ENCODE measurements at places on chromosomes 5 and 9.

DNA sequence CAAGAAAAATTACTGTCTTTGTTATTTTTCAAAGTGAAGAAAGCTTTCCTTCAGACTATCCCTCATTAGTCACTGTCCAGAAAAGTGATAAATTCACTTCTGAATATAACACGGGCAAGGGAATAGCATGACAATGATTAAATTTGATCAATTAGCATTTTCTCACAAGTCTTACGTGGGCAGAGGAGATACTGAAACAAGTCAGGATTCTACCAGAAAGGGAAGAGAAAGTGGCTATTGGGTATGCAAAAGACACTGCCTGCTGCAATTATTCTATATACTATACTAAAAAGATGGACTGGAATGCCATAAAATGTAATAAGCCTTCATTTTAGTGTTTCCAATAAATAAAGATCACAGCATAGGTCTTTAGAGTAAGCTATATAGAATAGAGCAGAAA lies 7.4 kb downstream of the COX7C start:
- no peak for DNase-seq

DNA sequence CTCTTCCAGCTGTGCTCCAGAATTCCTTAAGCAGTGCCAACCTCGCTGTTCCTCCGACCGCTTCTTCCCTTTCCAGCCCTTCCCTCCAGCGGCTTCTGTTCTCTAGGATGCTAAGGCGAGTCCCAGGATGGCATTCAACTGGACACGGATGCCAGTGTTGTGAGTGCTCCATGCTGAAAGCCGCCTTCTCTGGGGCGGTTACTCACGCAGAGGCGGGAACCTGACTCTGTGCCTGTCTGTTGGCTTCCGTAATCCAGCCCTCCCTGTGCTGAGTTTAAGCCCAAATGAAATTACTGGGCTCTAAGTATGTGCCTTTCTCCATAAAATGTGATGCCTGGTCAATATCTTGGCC lies 20.2 kb downstream of the COL5A1 start:
- no peak for DNase-seq

DNA sequence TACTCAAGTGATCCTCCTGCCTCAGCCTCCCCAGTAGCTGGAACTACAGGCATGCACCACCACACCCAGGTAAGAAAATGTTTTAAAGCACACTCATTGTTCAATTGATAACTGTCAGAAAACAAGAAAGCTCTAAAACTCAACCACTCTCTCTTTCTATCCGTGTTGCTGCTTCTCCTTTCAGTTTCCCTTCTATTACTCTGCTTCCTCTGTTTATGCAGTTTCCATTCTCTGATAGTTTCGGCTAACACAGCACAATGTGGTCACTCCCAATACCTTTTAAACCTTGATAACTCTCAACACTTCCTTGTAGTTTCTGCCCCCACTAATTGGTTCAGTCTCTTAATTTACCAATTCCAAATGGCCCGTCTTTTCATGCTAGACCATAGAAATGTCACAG lies 59.2 kb upstream of the NR4A3 start:
- no peak for DNase-seq

DNA sequence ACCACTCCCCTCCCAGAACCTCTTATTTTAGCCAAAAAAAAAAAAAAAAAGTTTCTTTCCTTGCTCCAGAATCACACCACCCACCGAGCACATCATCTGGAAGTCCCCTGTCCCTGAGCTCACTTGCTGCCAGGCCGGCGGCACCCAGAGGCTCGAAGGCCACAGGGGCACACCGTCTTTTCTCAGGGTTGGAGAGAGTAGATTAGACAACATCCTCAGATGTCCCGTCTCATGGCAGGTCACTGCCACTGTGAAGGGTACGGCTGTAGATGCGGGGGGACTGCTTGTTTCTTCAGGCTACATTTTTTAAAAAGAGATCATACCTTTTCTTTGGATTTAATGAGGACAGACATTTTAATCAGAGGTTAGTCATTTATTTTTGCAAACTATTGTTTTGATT lies 109.0 kb downstream of the MVB12B start:
- no peak for DNase-seq

- DNase-seq, result no peak
These were observed 49.0 kb upstream of the CKMT2 start for GRCh38 chr5:81183811-81184748.

DNA sequence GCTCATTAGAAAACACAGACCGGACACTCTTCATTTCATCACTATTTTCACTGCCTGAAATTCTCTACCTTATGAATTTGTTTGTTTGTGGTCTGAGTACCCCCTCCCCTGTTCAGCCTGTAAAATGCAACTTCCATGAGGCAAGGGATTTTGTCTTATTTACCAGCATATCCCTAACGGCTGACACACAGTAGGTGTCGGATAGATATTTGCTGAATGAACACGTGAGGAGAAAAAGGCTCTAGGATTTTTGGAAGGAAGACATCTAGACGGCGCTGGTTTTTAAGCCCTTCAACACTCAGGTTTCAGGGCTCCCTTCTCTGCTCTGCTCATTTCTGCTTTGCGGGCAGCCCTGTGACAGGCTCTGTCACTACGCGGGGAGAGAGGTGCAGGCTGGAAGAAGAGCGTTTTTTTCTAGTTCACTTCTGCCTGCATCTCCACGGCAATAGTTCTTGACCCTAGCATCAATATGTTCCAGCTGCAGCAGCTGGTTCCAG lies 41.0 kb downstream of the KCNMB1 start:
- no peak for DNase-seq

GRCh38 chr5:96463091-96463490 lies 30.0 kb upstream of the PCSK1 start:
- DNase-seq, result no peak

DNA sequence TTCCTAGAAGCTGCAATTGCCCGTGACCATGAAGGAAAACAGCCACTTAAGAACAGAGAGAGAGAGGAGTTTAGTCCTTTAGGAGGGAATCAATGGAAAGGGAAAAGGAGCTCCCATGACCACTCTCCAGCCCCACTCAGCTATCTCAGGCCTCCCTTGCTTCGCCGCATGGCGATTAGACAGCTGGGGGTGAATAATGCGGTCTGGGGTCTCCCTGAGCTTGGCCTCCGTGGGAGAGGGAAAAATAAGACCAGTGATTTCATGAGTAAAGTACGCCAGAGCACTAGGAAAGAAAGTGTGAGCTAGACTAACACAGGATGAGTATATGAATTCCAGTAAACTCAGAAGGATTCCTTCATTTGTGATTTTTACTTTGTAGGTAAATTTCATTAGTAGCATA lies 180.3 kb downstream of the TRIO start:
- no peak for DNase-seq

DNA sequence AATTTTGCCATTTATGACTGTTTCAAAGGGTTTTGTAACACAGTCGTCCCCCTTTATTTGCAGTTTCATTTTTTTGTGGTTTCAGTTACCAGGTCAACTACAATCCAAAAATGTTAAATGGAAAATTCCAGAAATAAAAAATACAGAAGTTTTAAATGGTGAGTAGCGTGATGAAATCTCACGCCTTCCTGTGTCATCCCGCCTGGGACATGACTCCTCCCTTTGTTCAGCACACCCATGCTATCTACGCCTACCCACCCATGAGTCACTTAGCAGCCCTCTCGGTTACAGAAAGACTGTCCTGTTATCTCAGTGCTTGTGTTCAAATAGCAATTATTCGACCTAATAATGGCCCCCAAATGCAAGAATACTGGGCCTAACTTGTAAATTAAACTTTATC lies 765.3 kb upstream of the ADAMTS16 start:
- DNase-seq, result no peak

DNA sequence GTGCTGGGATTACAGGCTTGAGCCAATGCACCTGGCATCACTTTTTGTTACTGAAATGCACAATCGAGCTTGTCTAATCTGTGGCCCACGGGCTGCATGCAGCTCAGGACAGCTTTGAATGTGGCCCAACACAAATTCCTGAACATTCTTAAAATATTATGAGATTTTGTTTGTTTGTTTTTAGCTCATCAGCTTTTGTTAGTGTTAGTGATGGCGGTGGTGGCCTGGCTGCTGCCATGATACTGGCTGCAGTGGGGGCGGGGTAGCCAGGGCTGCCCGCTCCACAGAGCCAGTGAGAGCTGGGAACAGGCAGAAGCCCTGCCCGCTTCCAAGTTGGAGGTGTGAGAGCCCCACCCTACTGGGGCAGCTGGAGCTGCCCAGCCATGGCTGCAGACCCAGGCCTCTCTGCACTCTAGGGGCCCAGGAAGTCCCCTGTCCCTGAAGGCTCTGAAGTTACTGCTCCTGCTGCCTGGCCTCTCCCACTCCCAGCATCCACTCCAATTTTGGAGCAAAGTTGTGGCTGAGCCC lies 76.6 kb upstream of the SHB start:
- no peak for DNase-seq

DNA sequence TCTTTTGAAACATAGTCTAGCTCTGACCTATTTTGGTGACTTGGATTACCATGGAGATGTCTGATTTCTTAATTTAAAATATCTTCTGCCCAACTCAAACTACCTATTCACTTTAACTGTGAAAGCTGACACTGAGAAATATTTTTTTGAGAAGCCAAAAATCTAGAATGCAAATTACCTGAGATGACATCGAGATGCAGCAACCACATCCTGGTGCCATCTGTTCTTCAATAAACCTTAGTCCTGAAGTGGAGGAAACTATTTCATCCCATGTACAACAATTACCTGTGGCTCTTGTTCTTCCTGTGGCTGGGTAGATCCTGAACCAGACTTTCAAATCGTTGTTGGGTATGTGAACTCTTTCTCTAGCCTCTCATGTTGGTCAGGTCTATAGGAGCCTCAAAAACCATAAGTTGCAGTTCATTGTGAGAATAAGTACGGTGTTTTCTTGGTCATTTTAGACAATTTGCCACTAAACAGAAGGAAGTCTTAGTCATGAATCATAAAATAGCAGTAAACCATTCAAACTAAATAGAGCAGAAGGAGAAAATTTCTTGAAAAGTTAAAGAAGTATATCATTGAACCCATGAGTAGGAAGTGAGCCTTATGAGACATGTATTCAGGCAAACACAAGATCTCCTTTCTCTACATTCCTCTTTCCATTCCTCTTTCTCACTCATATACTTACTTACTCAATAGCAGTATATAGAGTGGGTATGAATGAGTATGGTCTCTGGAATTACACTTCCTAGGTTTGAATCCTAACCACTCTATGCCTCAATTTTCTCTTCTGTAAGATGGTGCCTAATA lies 176.0 kb downstream of the HMHB1 start:
- DNase-seq, result no peak

DNA sequence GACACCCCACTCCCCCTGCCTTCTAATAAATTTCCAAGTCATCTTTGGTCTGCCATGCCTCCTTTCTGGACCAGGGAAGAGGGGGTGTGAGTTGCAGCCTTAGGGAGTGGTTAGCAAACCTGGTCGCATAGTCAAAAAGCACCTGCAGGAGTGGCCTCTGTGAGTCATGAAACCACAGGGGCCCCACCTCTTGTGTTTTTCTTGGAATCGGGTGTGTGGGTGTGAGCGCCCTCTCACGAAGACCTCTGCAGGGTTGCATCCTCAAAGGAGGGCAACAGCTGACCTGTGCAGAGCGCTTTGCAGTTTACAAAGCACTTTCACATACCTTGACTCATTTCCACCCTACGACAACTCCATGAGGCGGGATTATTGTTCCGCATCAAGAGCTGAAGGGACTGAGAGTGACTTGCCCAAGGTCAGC lies 36.8 kb upstream of the TEX48 start:
- peak; percentile 90 for DNase-seq

GRCh38 chr5:61534481-61535267 lies 202.6 kb downstream of the ZSWIM6 start:
- no peak for DNase-seq

DNA sequence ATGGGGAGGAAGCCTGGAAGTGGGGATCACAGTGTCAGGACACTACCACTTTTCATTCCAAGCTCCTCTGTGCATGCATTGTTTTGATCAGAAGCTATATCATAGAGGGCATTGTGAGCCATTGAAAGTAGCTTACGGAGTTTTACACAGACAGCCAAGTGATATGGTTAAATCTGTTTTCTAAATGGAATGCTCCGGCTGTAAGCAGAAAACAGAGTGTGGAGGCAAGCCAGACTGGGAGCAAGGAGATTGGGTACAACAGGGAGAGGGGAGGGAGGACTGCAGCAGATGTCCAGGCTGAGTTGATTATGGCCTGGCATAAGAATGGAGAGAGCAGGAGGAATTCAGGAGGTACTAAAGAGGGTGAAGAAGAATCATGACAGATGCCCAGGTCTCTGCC lies 15.5 kb upstream of the SOWAHA start:
- DNase-seq, result no peak

DNA sequence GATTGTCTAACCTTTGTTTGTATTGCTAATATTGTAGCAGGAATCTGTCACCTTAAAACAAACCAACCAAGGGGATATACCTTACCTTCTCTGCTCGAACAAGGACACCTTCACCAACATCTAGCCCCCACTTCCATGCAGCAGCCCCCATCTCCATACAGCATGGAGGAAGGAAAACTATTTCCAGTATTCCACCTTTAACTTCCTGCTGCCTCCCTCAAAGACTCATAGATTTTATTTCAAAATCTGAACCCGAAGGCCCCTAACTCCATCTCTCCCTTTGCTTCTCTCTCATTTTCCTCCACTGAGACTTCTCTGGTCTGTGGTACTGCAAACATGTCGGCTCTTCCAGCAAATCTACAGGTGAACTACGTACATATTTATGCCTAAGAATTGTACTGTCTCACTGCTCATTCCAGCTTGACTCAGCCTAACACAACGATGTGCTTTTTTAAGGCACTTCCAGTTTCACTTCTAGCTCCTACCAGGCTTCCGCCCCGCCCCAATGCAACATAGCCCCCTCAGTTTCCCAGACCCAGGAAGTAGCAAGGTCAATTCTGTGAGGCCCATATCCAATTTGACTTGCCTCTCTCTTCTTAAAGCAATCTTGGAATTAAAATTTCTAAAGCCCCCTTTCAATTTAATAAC lies 70.7 kb upstream of the RNF38 start:
- peak; percentile 44 for DNase-seq

DNA sequence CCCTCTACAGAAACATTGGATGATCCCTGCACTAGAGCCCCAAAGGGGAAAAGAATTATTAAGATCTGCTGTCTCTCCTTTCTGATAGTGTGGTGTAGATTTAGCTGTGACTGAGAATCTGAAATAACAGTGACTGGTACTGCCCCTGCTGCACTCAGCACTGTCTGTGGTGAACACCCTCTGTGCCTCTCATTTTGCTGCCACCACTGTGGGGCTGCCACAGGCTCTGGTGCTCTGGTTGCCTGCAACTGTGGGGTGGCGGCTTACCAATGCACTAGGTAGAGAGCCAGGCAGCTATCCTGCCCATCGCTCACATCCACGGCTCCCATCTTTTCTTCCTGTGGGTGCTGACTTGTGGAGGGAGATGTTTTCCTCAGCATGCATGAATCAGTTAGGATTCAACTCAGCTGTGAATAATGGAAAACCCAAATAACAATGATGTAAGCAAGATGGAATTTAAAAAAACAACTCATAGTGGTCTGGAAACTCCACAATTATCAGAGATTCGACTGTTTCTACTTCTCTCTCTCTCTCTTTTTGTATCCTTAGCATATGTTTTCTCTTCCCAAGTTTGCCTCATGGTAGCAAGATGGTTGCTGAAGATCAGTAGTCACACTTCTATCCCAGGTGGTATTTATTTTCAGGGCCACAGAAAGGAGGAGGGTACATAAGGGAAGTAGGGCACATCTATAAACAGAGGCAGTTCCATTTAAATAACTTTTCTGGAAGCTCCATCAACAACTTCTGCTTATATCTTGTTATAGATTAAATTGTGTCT lies 99.8 kb upstream of the DAP start:
- DNase-seq, result no peak

Measured in stimulated activated CD4-positive, alpha-beta T cell treated with anti-CD3 and anti-CD28 coated beads, Interleukin-4, amount 100 ng/mL, for 4 hours (primary cell).